ENCODE measurements at places on chromosomes 1 and 21.

DNA sequence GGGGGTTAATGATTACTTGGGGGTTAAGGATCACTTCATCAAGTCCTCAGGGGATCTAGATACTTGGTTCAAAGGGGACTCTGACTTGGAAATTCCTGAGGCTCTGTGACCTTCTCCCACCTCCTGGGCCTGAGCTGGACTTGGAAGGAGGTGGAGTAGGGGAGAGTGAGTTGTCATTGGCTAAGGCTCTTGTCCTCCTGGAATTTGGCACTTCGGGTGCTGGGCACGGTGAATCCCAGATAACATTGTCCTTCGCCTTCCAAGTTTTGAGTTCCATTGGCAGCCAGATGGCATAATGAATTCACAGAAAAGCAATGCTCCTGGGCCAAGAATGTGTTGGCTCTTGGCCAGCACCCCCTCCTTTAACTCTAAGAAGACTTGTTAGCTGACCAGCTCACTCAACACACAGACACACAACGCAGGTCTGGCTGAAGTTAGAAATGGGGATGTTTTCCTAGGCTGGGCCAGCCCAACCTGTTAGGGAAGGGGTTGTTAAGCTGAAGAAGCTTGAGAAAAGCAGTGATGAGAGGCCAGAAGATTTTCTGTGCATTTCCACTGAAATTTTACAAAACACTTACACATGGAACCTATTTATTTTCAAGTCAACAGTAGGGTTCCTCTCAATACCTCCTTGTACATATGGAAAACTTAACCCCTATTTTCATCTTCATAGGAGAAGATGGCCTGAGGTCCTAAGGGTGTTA, 29.7 kb downstream of the SLC26A9 start:
- DNase-seq = no peak

- no peak for DNase-seq
Measured at GRCh38 chr1:182301467-182302198, 90.0 kb downstream of the GLUL start.

GRCh38 chr1:203171341-203172183, 4.1 kb downstream of the MYBPH start:
- no peak for DNase-seq

GRCh38 chr1:204345438-204345841, 14.3 kb downstream of the PLEKHA6 start:
- DNase-seq = no peak

DNA sequence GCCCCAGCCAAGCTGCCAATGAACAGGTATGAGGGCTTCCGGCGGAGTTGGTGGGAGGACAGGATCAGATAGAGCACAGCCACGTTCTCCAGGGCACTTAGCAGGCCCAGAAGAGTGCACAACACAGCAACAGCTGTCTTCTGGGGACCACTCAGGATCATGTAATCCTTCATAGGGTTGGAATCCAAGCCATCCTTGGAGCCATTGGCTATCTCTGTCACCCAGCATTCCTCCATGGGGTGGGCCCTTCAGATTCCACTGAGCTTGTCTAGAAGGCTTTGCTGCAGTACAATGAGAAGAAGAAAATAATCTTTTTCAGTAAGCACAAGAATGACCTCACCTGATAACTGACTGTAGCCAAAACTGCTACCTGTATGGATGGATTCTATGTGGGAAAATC, 7.3 kb upstream of the FUCA1 start:
- no peak for DNase-seq

DNA sequence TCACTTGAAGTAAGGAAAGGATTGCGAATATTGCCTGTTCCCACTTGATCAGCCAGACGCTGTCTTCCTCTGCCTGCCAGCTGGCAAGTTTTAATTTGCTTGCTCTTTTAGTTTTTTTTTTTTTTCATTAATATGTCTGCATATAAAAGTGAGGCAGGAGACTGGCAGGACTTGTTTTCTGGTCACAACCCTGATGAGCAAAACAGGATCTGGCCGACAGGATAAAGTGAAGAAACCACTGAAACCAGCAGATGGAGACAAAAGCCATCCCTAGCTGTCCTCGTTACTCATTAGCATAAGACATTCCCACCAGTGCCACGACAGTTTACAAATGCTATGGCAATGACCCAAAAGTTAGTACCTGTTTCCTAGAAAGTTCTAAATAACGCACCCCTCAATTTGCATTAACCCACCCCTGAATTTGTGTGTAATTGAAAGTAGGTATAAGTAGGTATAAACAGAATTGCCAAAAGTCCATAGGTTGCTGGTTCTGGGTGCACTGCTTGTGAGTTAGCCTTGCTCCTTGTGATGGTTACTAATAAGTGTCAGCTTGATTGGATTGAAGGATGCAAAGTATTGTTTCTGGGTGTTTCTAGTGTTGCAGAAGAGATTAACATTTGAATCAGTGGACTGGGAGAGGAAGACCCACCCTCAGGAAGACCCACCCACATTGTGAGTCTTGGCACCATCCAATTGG, 60.8 kb downstream of the ZNF684 start:
- no peak for DNase-seq

DNA sequence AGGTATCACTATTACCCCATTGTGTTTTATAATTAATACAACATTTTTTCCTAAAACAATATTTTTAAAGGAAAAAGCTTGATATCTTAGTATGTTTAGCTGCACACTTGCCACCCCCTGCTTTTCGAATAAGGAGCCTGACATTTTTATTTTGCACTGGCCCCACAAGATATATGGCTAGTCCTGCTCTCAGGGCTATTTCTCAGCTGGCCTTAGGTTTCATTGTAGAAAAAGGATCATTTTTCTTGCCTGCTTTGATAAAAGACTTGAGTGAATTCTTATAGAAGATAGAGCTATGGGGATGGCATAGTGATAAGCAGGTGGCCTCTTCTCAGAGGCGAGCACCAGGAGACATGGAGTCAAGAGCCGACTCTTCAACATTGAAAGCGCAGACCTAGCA, 167.0 kb downstream of the FAM78B start:
- DNase-seq = no peak

GRCh38 chr1:24341260-24341659, 22.1 kb downstream of the GRHL3 start:
- DNase-seq = no peak

DNA sequence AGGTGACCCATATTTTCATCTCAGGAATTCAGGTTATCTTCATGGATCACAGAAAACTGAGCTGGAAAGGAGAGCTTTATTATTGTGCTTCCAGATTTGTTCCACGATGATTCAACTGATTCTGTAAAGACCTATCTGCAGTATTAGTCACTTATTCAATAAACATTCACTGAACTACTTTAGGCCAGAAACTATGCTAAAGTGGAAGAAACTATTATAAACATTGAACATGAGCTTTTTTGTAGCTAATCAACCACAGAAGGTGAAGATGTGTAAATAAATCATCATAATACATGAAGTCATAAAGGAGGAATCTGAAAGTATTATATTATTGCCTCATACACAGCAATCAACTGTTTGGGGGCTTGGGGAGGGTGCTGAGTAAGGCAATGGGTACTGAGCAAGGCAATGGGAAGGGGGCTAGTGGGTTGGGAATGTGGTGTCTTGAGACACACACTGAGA, 30.6 kb upstream of the EXO1 start:
- no peak for DNase-seq

- DNase-seq = no peak
Measured at GRCh38 chr1:165365341-165365740, 8.8 kb upstream of the LMX1A start.

DNA sequence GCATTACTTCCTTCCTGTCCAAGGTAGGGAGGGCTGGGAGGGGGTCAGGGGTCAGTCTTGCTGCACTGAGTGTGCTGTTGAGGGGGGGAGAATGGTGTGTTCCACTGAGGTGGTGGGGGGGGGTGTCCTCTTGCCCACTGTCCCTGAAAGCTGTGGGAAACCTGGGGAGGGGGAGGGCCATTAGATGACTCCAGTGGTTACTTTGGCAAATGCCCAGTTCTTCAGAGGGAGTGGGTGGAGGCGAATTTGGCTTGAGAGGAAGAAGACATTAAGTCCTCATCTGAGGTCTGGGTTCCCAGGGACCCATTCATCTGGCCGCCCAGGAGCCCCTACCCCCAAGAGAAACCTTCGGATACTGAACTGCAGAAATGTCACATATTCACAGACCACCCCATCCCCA, 36.2 kb downstream of the MEF2D start:
- no peak for DNase-seq

- DNase-seq = no peak
Measured at GRCh38 chr1:223219846-223220610, 77.0 kb upstream of the TLR5 start.

DNA sequence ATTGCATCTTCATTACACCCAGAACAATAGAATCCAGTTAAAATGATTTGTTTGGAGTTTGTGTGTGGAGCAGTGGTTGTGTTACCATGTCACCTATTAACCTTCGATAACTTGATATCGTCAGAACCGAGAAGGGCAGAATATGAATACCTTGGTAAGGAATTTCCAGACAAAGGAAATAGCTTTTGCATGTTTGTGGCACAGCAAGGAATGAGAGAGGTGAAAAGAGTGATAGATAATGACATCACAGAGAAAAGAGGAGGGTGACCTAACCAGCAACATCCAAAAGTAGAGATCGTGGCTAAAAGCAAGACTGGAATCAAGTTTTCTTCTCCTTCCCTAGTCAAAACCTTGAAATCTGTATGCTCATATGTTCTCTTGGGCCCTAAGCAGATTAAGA, 244.6 kb upstream of the NEGR1 start:
- no peak for DNase-seq

DNA sequence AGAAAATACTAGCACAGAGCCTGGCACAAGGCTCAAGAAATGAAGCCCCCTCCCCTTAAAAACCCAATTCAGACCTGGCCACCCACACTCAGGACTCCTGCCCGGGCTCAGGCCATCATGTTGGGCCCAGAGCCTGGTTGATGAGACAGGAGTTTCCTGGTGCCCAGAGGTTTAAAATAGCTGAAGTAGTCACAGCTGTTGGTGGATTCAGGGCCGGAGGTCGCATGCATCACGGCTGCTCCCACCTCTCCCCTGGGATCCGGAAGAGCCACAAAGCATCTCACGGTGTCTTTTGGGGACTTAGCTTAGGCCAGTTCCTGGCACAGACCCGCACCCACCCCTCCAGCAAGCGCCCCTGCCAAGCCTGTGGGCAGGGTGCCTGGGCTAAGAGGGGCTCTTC, 2.6 kb upstream of the PADI2 start:
- DNase-seq = no peak

- DNase-seq = no peak
Measured at GRCh38 chr1:194288238-194288637, 1101.8 kb upstream of the B3GALT2 start.

DNA sequence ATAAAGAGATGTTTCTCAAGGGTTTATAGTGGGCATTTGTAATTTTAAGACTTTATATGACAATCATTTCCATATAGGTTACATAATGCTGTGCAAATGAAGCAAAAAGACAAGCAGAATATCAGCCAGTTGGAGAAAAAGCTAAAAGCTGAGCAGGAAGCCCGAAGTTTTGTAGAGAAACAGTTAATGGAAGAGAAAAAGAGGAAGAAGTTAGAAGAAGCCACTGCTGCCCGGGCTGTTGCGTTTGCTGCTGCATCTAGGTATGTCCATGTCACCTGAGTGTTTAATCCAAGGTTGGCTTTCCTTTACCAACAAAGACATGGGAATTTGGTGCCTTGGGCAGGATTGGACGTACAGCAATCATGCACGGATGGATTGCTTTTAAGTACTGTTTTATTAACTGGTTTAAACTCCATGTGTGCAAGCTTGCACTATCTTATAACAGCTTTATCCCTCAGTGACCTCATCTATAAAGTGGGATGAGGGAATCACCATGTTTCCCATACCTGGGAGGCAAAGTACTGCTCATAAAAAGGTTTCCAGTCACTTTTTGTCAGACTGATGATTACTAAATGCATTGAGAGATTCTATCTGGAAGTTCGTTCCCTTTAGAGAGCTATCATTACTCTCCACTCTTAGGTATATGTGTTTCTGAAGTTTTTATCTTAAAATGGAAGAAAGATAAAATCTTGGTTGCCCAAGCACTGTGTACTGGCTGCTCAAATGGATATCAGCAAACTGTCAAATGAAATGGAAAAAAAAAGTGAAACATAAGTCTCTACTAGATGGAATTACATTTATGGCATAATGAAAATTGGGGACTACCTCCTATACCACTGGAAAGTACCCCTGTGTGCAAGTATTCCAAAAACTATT, 55.1 kb downstream of the MACO1 start:
- DNase-seq = no peak

- no peak for DNase-seq
Measured at GRCh38 chr1:148263906-148264255, 111.8 kb upstream of the NBPF11 start.

DNA sequence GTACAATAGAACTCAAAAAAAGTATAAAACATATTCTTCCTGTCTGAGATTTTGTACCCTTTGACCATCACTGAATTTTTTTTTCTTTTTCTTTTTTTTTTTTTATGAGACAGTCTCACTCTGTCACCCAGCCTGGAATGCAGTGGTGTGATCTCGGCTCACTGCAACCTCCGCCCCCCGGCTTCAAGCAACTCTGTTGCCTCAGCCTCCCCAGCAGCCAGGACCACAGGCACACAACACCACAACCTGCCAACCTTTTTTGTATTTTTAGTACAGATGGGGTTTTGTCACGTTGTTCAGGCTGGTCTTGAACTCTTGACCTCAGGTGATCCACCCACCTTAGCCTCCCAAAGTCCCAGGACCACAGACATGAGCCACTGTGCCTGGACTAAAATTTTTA, 10.4 kb downstream of the SDCCAG8 start:
- no peak for DNase-seq
